ENCODE measurements at places on chromosomes 4 and X. TPM values are rescaled to one million over a fixed set of nuclear protein-coding genes. Genes with fewer than 3 reads are reported as not detected.

The C1QTNF7 gene
- total RNA-seq, result 0.94 TPM

The GAGE2A gene
- not detected for total RNA-seq

The SLC49A3 gene
- total RNA-seq, result 7.7 TPM

The NCAPG gene
- total RNA-seq, result 0.21 TPM

The AMER1 gene
- total RNA-seq, result 3.6 TPM

The RAI2 gene
- total RNA-seq, result 16.2 TPM

The HTR2C gene
- total RNA-seq, result not detected

The CT47A1 gene
- total RNA-seq, result not detected

DNA sequence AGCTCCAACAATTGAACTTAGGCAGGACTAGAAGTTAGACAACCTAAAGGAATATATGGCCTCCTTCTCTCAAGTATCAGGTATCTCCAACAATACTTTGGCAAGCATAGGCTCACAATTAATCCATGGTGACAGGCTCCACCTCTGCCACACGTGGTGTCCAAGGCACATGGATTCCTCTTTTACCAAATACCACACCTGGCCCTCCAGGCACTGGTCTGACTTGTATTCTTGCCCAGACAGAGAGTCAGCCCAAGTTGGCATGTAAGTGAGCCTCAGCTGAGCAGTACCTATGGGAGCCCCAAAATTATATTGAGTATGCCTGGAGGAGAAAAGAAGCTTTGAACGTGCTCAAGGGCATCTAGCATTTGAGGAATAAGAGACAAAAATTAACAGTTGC is 19.6 kb downstream of the SRPX2 start:
- no peak for DNase-seq

DNA sequence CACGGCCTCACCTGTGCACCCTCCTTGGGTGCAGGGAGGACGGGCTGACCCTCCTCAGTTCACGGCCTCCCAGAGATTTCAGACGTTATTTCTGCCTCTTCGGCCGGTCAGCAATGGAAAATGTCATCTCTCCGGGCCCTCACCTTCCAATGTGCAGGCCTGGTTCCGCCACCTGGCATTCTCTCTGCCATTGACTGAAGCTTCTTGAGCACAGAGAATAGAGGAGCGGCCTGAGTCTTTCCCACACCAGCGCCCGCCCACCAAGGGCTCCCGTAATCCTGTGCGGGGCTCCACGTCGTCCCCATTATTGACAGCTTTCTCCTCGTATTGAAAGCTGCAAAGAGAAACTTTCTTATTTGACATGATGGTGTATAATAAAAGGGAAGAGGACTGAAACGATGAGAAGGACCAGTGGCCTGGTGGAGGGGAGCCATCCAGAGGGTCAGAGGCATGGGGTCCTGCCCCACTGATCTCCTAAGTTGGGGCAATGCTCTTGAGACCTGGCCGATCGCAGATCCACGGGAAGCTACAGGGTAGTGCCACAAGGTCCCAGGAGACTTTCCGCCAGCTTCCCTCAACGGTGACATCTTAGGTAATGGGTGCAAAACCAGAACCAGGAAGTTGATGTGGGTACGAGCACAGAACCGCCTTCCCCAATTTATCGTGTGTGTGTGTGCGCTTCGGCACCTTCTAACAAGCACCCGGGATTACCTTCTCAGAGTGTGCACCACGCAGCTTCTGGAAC is 20.6 kb downstream of the HTRA3 start:
- DNase-seq, result peak; percentile 9

GRCh38 chr4:30724247-30724646 is 4.1 kb downstream of the PCDH7 start:
- no peak for DNase-seq

- DNase-seq, result no peak
Observed at GRCh38 chr4:112807083-112807482, 170.1 kb downstream of the LARP7 start.

GRCh38 chr4:173039617-173040577 is 128.7 kb upstream of the GALNT7 start:
- DNase-seq, result peak; percentile 21

DNA sequence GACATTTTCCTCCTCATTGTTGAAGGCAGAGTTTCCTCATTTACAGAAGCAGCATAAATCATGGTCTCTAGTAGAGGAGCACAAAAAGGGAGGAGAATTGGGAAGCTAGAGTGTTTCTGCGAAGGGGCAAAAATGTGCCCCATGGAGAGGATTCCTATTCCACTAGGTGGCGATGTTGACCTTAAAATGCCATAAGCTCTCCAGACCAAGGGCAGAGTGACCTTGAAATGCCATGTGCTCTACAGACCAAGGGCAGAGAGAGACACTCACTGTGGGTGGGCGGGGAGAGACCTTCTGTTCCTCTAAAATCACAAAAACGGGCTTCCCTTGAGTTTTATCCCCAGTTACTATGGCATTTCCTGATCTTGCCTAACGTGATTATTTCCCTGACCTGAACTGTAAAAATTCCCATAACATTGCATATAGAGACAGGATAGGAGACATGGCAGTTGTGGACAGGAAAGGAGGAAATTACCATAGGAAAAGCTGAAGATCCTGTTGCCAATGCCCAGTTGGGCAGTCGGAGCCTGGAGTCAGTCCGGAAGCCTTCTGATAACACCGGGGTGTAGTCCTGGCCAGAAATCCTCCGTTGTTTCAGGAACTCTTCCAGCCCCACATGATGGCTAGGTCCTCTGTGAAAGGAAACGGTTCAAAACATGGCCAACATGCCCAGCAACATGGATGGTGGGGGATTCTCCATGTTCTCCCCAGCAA is 567.7 kb downstream of the MAGEB5 start:
- DNase-seq, result no peak

GRCh38 chr4:118783887-118784286 is 52.0 kb downstream of the SEC24D start:
- peak; percentile 22 for DNase-seq

- no peak for DNase-seq
Observed at GRCh38 chr4:95167805-95168204, 381.0 kb downstream of the UNC5C start.

DNA sequence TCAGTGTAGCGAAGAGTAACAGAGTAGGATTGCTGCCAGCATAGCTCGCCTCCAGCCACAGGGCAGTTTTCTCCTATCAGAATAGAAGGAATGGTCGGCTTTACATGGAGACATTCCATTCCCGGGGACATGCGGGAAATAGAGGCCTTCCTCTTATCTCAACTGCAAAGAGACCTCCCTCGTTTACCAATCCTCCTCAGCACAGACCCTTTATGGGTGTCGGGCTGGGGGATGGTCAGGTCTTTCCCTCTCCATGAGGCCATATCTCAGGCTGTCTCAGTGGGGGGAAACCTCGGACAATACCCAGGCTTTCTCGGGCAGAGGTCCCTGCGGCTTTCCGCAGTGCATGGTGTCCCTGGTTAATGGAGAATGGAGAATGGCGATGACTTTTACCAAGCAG is 285.0 kb downstream of the ASMT start:
- no peak for DNase-seq

DNA sequence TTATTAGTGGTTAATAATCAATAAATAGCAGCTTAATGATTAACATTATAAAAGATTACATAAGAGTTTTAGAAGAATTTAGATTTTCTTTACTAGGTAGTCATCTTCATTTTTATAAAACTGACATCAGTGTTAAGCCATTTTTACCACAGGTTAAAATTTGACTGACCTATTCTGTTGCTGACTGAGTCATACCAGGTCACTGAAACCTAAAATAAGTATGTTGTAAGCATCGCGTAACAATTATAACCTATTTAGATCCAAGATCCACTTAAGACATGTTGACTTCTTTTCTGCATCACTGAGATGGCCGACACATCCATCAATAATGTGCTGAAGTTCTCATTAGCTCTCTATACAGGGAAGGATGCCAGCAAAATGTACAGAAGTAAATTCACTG is 36.7 kb downstream of the ARX start:
- DNase-seq, result no peak

- DNase-seq, result no peak
Observed at GRCh38 chr4:100497791-100498190, 20.0 kb downstream of the EMCN start.

DNA sequence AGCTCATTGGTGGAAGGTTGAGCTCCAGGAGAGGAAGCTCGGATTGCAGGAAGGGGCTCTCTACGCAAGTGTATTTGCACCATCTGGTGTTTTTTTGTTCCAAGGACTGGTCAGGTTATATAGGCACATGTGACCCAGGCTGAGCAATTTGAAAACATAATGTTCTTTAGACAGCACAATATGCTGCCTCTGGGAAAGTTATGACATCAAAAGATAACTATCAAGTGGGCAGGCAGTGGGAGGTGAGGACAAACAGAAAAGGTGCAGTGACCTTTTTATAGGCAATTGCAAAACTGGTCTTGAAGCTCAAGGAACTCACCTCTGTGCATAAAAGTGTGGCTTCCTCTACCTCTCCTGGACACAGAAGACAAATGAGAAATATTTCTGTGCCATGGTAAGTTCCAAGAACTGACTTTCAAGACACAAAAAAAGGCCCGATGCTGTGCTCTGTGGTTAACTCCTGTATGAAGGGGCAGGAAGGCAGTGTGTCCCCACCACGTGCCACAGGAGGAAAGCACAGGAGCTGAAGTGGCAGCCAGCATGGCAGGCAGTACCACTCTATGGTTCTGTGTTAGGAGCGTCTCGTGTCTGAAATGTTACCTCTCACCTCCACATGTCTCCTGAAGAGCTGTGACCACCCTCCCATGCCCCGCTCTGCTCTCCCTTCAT is 128.6 kb downstream of the SHROOM3 start:
- no peak for DNase-seq

- DNase-seq, result no peak
Observed at GRCh38 chr4:150368667-150369066, 213.3 kb upstream of the MAB21L2 start.

DNA sequence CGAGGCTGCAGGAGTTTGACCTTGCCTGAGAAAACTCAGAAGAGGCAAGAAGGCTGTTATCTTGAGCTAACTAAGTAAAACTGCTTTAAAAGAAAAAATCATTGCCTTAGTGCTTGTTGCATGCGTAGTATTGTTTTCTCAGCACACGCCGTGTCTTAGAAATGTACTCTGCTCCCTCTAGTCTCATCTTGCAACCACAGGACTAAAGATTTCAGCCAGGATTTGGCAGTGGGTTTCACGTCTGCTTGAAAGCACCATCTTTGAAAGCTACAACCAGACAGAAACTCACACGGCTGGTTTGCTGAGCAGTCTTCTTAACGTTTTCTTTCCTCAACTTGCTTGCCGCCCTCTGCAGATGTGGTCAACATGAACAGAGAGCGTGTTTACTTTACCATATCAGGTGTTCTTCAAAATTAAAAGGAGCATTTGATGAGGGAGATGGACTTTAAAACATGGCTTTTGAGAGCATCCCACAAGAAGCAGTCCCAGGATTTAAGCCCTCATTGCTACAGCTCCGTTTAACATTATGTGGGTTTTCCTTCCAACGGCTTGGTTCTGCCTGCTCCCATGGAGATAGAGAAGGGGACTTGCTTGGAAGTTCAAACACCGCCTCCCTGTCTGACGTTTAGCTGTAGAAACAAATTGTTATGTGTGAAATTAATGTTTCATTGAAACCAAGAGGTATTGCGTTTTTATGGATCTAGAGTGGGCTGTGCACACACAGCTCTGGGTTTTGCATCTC is 3.4 kb downstream of the SORCS2 start:
- DNase-seq, result no peak

- no peak for DNase-seq
Observed at GRCh38 chrX:26778320-26778888, 562.4 kb downstream of the MAGEB5 start.

GRCh38 chr4:184766446-184766845 is 32.5 kb upstream of the CENPU start:
- DNase-seq, result no peak

GRCh38 chr4:11687727-11688126 is 259.0 kb upstream of the HS3ST1 start:
- DNase-seq, result no peak

DNA sequence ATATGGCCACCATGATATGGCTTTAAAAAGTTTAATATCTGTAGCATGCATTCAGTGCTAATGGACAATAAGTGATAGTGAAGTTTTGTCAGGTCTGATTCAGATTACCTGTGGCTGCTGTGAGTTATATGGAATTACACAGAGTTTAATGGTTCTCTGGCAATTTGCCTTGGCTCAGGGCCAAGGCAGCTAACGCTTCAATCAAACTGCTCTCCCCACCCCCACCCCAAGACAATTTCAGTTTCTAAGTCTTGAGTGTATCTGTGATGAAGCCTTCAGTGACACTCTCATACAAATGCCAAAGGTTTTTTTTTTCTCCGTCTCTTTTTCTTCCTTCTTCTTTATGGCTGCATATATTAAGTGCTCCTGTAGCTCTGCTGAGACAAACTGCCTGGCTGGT is 106.6 kb downstream of the SHROOM4 start:
- no peak for DNase-seq

DNA sequence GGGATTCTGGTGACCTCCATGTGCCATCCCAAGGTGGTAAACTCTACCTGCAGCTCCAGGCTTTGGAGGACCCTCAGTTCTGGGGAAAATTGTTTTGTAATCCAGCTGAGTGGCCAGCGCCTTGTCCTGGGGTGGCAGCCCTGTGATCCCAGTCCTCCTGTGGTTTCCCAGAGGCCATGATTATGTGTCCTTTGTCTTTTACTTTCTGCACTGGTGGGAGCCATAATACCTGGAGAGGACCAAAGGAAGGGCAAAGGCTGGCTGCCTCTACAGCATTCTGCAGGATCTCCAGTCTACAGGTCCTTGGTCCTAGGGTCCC is 64.0 kb downstream of the NBDY start:
- no peak for DNase-seq

DNA sequence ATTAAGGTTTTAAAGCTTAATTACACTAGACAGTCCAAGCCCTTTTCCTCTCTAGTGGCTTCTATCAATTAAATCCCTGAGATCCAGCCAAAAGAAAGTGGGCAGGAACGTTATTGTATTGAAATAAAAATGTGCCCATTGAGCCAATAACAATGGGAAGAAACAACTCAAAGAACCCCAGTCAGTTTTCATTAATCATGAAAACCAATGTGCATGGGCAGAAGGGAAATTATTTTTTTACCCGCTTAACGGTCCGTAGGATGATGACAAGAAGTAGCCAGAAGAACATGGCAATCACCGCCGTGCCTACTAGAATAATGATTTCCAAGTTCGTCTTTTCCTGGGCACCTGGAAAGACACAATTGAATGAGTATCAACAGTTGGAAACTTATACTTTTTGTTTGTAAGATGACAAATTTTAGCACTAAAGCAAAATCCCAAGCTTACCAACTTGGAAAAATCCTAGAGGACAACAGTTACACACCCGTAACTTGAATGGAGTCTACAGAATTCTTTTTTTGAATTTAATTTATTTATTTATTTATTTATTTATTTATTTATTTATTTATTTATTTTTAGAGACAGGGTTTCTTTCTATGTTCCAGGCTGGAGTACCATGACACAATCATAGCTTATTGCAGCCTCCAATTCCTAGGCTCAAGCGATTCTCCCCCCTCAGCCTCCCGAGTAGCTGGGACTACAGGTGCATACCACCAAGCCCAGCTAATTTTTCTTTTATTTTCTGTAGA is 26.8 kb downstream of the KDR start:
- no peak for DNase-seq

- DNase-seq, result peak; percentile 56
Observed at GRCh38 chr4:16794816-16795445, 103.5 kb downstream of the LDB2 start.

- no peak for DNase-seq
Observed at GRCh38 chr4:7937006-7937405, 2.7 kb downstream of the AFAP1 start.

Data from heart left ventricle (tissue), 16 donors.